ENCODE measurements at places on chromosomes 6 and 20. TPM values are rescaled to one million over a fixed set of nuclear protein-coding genes. Genes with fewer than 3 reads are reported as not detected.

Gene CGA
- polyA plus RNA-seq, result not detected

DNA sequence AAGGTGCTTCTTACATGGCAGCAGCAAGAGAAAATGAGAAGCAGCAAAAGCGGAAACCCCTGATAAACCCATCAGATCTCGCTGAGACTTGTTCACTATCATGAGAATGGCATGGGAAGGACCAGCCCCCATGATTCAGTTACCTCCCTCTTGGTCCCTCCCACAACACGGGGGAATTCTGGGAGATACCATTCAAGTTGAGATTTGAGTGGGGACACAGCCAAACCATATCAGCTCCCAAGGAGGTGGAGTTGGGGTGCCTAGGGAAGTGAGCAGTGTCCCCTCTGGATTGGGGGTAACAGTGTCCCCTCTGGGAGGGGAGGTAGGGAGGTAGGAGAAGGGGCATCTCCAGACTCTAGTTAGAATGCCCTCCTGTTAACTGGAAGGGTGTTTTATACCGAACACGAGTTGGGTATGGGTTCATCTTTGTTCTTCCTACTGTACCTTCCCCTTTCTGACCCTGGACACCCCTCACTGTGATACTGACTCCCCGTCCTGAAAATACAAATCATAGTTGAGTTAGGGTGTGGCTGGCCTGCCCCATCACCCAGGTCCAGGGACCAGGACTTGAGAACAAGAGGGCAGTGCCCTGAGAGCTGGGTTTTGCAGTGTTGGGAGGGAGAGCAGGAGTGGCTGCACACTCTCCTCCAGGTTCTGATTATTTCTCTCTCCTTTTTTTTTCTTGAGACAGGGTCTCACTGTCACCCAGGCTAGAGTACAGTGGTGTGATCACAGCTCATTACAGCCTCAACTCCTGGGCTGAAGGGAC, 62.0 kb downstream of the EFCAB8 start:
- DNase-seq, result no peak

GRCh38 chr20:58595167-58595566, 55.9 kb upstream of the STX16 start:
- DNase-seq, result no peak

GRCh38 chr6:148653138-148653776, 93.6 kb upstream of the UST start:
- no peak for DNase-seq

Gene SNX14
- 46.6 TPM for polyA plus RNA-seq
